ENCODE measurements at places on chromosomes 2 and 18.
A peak's percentile ranks its signal among the peaks of the same experiment; 100 is the strongest.

- no peak for DNase-seq
Measured at GRCh38 chr18:8571399-8571798, 37.8 kb upstream of the RAB12 start.

DNA sequence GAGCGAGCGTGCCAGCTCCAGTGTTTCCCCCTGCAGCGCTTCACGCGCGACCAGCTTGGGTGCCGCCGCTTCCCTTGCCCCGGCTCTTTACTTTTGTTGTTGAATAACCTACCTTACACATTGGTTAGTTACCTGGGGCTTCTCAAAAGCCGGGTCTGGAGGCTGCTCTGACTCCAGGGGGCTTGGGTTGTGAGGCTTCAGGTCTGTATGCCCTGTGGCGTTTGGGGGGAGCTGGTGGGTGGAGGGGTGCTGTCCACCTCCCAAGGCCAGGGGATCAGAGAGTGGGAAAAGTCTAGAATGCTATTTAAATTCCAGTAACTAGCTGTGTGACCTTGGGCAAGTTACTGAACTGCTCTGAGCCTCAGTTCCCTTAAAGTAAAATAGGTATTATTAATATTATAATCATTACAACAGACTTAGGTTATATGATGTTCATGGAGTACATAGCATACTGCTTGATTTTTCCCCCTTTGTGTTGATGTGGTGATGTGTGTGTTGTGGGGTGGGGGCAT is 770 bp downstream of the LYPD6B start:
- no peak for DNase-seq

- DNase-seq, result peak; percentile 36
Measured at GRCh38 chr18:77899972-77900754, 650.5 kb downstream of the GALR1 start.

GRCh38 chr2:32990556-32990955 is 43.8 kb downstream of the LTBP1 start:
- no peak for DNase-seq

DNA sequence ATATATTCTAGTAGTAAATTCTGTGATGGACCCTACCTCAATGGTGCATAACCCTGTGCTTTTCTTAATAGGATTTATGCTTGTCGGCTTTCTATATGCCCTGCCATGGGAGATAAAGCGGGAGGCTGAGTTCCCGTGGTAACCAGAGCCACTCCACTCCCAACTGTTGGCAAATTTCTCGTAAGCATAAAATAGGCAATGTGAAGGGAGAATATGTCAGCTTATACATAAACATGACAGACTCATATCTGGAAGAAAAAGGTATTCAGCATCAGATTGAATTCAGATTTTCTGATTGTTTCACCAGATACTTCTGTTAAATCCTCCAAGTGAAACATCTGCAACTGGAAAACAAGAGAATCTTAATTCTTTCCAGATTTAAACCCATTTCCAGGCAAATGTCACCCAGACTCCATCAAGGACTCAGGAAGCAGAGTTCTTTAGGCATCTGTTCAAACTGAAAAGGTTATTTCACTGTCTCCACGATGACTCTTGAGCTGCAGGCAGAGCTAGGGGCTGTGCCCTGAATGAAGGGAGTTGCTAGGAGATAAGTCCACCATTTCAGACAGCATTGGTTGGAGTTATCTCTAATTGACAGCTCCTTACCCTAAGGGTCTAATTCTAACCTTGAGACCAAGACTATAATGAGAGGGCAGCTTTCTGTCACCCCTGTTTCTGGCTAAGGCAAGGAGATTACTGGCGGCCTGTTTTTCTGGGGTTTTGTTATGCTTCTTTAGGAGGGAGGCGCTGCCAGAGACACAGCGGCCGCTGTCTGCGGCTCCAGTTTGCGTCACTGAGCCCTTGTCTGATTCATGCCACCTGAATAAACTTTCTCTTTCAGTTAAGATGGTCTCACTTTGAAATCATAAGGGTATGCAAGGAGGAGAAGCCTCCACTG is 381.3 kb downstream of the SOX11 start:
- peak; percentile 67 for DNase-seq

- DNase-seq, result no peak
Measured at GRCh38 chr18:73838107-73838506, 309.5 kb downstream of the FBXO15 start.

DNA sequence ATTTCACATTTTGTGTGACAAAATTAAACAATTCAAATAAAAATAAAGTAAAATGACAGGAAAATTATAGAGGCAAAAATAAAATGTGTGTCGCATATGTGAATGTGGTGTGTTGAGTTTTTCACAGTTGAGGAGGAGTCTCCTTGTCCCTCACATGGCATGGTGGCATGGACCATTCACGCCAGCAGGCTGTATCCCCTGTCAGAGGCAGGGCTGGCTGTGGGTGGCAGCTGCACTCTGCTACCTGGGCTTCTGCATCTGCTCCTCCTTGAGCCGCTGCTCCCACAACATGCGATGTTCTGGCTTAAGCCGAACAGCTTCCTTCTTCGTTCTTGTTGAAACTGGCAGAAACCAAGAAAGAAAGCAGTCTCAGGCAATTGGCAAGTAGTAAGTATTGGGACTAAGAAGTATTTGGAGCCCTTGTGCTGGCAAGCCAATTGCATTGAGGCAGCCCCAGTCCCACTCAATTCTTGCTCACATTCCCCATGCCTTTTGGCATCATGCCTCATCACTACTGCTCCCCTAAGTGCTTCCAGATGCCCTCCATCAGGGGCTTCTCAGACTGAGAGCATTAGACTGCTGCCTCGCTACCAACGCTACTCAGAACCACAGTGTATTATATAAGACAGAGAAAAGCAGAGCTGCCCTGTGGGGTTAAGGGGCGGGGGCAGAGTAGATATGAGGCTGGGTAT is 177.9 kb upstream of the NABP1 start:
- peak; percentile 92 for DNase-seq

DNA sequence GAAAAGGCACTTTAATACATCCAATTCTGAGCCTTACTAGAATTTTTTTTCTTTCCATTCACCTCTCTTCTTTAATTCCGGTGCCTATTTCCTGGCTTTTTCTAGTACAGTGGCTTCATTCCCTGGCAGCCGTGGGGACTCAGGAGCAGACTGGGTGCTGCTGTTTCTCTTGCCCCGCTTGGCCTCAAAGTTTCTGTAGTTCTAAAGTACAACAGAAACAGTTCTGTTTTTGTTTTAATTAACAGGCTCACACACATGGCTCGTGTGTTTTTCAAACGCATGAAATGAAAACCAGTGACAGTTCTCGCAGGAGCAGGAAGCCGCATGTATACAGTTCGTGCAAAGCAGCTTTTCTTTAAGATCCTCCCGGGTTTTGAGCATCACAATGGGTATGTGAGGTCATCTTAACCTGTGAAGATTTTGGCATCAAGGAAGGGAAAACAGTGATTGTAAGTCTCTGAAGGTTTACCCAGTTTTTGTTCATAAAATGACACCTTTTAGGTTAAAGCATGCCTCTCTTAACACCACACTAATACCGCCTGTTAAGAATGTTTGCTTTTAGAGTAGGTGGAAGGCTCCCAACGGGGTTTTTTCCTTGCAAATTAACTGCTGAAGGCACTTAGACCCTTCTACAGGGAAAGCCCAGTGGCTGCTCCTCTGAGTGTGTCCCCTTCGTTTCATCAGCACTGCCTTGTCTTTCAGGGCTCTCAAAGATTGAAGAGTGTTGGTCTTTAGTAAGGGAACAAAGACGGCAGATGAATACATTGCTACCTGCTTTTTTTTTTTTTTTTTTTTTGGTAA is 5.8 kb downstream of the FZD7 start:
- DNase-seq, result no peak

GRCh38 chr18:9068346-9068745 is 34.2 kb upstream of the NDUFV2 start:
- DNase-seq, result no peak

DNA sequence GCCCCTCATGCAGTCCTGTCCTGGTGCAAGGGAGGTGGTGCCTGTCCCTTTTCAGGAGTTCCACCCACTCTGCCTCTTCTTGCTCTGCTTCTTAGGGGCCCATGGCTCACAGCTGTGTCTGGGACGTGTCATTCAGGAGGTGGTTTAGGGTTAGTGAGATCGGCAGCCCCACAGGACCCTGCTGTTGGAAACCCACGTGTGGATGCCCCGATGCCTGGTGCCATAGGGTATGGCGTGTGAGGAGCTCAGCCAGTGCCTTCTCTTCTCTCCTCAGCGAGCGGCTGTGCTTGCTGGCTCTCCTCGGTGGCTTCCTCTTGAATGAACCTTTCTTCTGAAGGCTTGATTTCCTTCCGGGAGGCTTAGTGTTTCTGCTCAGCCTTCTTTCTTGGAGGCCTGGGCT is 55.2 kb downstream of the LDLRAD4 start:
- no peak for DNase-seq

DNA sequence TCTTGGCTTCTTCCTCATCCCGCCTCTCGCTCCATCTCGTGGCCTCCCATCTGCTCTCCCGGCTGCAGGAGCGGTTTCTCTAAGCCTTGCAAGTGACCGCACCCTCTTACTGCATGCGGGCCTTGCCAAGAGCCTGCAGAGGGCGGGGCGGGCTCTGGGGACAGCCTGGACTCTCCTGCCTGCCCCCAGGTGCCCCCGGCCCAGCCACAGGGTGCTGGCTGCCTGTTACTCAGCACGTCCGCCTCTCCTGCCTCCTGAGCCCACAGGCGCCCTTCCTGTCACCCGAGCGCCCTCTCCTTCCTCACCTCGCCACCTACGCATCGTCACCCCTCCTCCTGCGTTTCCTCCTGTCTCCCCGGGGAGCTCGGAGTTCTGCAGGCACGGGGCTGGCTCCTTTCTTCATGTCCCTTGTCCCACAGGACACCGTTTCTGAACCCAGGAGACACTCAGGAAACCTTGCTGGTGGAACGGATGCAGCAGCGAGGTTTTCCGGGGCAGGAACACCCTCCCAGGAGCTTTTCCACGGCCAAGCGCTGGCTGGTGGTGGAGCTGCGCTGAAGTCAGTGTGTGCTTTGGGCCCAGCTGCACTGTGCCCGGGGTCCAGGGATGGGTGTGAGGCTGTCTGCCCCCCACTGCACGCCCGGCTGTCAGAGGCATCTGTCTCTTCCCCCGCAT is 28.5 kb downstream of the HPCAL1 start:
- peak; percentile 11 for DNase-seq

DNA sequence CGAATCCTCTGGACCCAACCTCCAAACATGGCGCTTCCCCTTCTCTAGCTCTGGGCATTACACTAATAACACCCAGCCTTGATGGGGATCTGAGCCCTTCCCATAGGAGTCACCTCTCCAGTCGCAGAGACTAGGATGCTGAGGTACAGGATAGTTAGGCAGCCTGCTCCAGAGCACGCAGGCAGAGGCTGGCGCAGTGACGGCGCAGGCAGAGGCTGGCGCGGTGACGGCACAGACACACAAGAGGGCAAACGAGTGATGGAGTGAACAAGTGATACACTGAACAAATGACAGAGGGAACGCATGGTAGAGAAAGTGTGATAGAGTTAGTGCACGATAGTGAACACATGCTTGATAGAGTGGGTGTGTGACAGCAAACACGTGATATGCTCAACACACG is 518.5 kb downstream of the EIPR1 start:
- DNase-seq, result no peak

DNA sequence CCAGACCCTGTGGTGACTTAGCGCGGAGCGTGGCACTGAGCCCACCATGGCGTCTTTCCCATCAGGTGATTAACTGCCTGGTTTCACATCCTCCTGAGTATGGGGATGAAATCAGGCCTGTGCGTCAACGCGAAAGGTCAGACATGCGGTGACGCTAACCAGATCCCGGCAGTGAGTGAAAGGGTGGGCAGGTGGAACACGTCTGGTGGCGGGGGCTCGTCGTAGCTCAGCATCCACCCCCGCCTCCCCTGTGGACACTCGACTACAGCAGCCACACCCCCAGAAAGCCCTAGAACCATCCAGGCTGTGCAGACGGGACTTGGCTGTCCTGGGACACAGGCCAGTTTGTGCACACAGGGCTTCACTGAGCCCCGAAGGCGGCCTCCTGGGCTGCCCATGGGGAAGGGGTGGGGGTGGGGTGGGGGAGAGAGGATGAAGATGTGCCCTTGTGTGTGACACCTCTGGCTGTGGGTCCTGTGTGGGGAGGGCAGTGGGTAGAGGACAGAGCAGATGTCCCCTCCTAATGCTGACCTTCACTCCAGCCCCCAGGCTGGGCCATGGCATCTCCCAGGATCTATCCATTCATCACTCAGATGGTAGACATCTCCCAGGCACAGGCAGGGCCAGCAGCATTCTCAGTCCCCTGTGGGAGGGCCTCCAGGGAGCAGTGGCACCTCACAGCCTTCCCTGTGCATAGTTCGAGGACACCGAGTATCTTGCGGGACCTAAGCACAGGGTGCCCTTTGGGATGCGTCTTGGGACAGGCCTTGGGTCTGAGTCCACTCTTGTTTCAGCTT is 27.5 kb downstream of the RAMP1 start:
- peak; percentile 46 for DNase-seq

- DNase-seq, result peak; percentile 75
Measured at GRCh38 chr2:222708274-222708710, 36.8 kb downstream of the MOGAT1 start.

GRCh38 chr2:30300456-30301221 is 69.3 kb downstream of the LBH start:
- peak; percentile 93 for DNase-seq

All from fibroblast of skin of right biceps (primary cell).